ENCODE measurements at places on chromosomes 6 and 20. TPM values are rescaled to one million over a fixed set of nuclear protein-coding genes. Genes with fewer than 3 reads are reported as not detected.

CNR1 gene
- not detected for total RNA-seq

GSS gene
- total RNA-seq, result 60.6 TPM

TFAP2D gene
- not detected for total RNA-seq

SNX21 gene
- 91.8 TPM for total RNA-seq

MOCS1 gene
- 12.2 TPM for total RNA-seq

WFDC10B gene
- 0.32 TPM for total RNA-seq

BTBD3 gene
- 33.4 TPM for total RNA-seq

DUSP15 gene
- not detected for total RNA-seq

ZC3H12D gene
- total RNA-seq, result 0.24 TPM

TSHZ2 gene
- 1.1 TPM for total RNA-seq

SNAP91 gene
- 0.49 TPM for total RNA-seq
